ENCODE measurements at places on chromosomes 1 and 21.

DNA sequence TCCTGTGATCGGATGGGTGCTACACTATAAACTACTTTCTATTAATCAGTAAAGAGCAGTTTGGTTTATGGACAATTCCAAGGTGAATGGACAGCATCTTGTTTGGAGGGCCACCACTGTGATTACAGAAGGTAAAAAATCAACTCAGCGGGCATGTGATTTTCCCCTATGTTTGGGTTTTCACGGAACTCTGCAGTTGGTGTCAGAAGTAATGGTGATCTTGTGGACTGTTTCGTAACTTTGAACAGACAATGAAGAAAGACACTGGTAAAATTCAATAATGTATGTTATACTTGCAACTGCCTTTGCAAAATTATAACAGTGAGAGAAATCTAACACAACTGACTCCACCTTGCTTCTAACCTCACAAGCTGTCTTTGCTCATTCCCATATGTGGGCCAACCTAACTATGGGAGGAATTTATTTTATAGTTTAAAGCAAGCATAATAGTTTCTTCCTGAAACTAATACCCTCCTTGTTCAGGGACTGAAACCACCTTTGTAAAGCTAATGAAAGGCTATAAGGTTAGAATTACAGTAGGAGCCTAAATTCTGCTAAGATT is 53.2 kb downstream of the TRIM33 start:
- no peak for DNase-seq

GRCh38 chr1:38191461-38191860 is 144.9 kb upstream of the POU3F1 start:
- DNase-seq, result no peak

- no peak for DNase-seq
Measured at GRCh38 chr1:119288751-119289150, 79.8 kb upstream of the HAO2 start.

DNA sequence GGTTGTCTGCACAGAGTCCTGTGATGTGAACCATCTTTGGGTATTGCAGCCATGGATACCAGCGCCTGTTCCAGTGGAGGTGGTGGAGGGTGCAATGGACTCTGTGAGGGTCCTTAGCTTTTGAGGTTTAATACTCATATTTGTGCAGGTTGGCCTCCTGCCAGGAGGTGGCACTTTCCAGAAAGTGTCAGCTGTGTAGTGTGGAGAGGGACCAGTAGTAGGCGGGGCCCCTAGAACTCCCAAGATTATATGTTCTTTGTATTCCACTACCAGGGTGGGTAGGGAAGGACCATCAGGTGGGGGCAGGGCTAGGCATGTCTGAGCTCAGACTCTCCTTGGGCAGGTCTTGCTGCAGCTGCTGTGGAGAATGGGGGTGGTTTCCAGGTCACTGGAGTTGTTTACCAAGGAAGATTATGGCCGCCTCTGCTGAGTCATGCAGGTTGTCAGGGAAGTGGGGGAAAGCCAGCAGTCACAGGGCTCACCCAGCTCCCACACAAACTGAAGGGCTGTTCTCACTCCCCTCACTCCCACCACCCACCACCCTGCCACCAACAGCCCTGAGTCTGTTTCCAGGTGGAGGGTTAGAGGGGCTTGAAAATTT is 31.2 kb upstream of the ZNF678 start:
- DNase-seq, result no peak

GRCh38 chr21:25329227-25329825 is 278.0 kb downstream of the MRPL39 start:
- peak; percentile 59 for DNase-seq

GRCh38 chr1:225651872-225652728 is 823 bp downstream of the ENAH start:
- no peak for DNase-seq

GRCh38 chr1:150995896-150996295 is 10.8 kb downstream of the MINDY1 start:
- no peak for DNase-seq

DNA sequence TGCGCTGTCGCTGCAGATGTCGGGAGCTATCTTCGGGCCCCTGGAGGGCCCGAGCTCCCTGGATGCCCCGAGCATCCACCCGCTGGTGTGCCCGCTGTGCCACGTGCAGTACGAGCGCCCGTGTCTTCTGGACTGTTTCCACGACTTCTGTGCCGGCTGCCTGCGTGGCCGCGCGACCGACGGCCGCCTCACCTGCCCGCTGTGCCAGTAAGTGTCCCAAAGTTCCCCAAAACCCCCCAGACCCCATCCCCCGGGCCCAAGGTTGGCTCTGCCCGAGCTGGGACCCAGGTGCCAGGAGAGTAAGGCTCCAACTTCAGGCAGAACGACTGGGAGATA is 569 bp downstream of the RNF207 start:
- DNase-seq, result no peak

GRCh38 chr1:36359911-36360550 is 25.7 kb downstream of the STK40 start:
- DNase-seq, result no peak

All from AG04450 (cell line).